Hepatocyte (in vitro differentiated cells): ENCODE measurements at places on chromosomes 6 and 20. TPM values are rescaled to one million over a fixed set of nuclear protein-coding genes. Genes with fewer than 3 reads are reported as not detected.

GRCh38 chr20:37315452-37316110 is 26.1 kb downstream of the MANBAL start:
- no peak for DNase-seq

DNA sequence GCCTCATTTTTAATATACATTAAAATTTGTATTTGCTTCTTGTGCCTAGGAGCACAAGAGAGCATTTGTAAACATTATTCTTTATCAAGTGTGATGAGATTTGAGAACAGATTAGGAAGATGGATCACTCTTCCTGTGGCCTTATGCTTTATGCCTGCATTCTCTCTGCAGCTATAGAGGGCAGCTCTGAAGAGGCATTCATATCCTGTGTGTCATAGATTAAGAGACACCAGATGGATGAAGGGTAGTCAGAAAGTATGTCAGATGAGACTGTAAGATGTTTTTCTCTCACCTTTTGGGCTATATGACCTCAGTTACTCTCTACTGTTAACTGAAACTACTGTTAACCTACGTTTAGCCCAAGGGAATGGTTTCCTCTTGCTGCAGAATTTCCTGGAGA is 61.4 kb downstream of the DNAH8 start:
- no peak for DNase-seq

- no peak for DNase-seq
These were observed 16.5 kb upstream of the EFHC1 start for GRCh38 chr6:52403627-52404026.

GRCh38 chr6:111278731-111279130 is 191.4 kb downstream of the SLC16A10 start:
- DNase-seq = no peak

DNA sequence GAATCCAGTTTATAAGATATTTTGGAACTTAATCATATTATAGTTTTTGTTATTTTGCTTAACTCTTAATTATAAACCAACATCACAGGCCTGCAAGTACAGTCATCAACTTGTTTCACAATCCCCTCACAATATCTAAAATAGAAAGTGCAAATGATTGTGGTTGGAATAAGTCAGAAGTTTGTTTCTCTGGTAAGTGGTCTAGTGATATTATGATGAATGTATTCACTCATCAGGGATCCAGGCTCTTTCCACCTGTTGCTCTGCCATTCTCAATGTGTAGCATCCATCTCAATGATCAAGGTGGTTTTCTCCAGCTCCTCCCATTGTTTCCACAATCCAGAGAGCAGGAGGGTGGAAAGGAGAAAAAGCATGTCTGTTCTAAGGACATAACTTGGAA is 54.2 kb downstream of the OPN5 start:
- DNase-seq = no peak

GRCh38 chr6:33894438-33894837 is 90.6 kb upstream of the MLN start:
- DNase-seq = no peak

GRCh38 chr6:167748046-167748445 is 78.7 kb upstream of the AFDN start:
- no peak for DNase-seq

DNA sequence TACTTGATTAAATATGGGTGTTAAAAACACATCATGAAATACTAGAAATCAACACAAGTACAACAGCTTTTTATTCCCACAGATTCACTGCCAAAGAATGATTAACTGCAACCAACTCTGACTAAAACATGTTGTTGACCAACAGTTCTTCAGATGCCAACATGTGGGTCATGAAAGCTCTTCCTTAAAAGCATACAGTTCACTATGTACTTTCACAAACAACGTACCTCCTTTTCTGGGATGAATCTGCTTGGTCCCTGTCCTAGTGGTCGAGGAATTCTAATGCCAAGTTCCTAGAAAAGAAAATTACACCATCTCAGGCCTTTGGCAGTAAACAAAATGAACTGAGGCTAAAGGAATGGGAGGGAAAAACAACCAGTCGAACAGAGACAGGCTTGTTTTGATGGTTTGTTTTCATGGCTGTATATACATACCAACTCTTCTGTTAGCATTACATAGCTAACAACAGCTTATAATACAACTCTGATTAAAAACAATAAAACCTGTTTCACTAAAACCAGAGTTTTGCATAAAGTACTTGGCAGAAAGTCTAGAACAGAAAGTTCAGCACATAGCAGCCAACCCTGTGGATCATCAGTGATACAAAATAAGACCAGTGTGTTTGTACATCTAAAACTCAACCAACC is 92.5 kb downstream of the SESN1 start:
- DNase-seq = peak; percentile 40

- no peak for DNase-seq
These were observed 5.9 kb upstream of the NQO2 start for GRCh38 chr6:2993755-2994317.

- DNase-seq = no peak
These were observed 30.3 kb downstream of the PACSIN1 start for GRCh38 chr6:34496103-34496685.

DNA sequence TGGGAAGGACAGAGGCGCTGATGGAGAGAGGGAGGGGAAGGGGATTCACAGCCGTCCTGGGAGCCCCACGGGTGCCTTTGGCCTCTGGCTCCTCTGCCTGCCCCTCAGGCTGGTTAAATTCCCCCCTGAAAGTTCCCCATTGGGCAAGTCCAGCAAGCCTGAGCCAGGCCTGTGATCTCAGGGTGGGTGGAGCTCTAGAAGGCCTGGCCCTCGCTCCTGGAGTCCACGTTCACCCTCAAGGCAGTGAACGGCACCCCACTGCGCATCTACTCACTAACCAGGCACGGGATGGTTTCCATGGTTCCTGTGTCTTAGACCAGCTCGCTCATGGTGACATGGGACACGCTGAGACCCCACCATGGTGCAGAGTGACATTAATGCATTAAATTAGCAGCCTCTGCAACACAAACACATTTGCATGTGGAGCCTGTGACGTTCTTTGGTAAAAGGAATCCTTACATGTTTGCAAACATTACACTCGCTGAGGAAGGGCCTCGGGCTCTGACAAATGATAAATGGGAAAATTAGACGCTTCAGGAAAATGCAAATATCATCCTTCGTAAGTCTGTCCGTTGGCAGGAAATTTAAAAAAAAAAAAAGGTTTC is 452.7 kb downstream of the PREX1 start:
- DNase-seq = no peak

DNA sequence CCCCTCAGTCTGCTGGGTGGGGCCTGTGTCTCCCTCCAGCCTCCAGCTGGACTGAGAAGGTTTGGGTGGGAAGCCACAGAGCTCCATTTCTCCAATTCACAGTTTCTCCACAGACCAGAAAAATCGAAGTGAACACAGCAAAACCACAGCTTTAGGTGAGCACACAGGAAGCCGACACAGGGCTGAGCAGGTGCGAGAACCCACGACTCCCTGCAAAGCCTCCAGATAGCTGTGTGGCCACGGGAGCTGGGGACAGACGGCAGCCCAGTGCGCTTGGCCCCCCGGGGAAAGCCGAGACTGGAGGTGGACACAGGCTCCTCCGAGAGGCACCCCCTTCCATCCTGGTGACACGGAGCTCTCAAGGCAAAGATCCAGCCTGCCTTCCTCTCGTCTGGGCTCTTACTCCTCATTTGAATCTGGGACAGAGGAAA is 29.0 kb upstream of the MPC1 start:
- no peak for DNase-seq

DNA sequence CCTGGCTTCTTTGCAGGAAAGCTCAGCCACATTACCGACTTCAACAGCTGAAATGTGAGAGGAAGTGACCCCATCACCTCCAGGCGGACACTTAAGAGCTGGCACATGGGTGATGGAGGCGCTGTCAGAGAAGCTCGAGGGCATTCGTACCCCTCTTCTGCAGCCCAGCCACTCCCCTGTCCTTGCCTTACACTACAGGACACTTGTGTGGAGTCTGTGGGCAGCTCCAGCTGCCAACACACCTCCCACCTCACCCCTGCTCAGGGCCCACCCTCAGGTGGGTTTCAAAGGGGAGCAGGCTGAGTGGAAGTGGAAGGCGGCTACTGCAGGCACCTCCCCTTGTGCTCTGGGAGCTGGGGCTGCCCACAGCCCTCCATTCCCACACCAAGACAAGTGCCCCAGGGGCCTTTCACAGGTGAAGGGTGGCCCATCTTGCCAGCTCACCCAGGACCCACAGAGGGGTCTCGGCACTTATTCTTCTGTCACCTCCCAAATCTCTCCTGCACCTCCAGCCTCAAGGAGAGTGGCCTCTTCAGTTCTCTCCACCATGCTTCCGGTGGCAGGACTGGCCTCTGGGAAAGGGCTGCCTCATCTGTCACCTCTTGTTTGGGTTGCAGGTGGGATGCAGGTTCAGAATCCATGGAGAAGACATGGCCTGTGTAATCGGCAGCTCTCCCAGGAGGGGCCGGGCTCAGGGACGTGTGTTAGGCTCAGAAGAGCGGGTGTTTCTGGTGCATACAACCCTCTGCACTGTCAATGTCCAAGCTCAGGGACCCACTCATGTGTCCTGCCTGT is 49.8 kb downstream of the IRF4 start:
- no peak for DNase-seq

GRCh38 chr20:39800548-39800947 is 838.4 kb downstream of the DHX35 start:
- DNase-seq = no peak

- peak; percentile 28 for DNase-seq
These were observed 365.3 kb upstream of the PTCHD4 start for GRCh38 chr6:48476257-48476656.

DNA sequence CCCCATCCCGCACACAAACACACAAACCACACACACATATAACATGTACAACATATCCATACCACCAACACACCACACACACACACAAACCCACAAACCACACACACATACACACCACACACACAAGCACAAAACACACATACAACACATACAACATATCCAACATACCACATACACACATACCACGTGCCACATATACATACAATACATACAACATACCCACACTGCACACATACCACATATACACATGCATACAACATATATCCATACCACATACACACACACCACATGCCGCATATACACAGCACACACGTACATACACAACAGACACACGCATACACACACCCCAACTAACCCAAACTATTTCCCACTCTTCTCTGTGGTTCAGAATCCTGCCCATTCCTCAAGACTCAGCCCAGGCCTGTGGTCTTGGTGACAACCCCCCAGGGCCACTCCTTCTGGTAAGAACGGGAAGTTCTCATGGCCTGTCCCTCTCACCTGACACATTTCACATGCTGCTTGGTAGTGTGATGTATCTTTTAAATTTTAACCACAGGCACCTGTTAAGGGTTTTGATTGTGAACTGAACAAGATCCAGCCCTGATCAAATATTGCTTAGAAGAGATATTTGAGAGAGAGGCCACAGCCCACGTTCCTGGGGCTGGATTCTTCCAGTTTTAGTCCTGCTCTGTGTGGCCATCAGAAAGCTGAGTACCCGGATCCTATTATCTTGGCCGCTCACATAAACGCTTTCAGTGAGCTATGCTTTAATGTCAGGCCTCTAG is 55.9 kb upstream of the KCNK16 start:
- no peak for DNase-seq

GRCh38 chr6:158373214-158373613 is 60.9 kb downstream of the TULP4 start:
- no peak for DNase-seq

DNA sequence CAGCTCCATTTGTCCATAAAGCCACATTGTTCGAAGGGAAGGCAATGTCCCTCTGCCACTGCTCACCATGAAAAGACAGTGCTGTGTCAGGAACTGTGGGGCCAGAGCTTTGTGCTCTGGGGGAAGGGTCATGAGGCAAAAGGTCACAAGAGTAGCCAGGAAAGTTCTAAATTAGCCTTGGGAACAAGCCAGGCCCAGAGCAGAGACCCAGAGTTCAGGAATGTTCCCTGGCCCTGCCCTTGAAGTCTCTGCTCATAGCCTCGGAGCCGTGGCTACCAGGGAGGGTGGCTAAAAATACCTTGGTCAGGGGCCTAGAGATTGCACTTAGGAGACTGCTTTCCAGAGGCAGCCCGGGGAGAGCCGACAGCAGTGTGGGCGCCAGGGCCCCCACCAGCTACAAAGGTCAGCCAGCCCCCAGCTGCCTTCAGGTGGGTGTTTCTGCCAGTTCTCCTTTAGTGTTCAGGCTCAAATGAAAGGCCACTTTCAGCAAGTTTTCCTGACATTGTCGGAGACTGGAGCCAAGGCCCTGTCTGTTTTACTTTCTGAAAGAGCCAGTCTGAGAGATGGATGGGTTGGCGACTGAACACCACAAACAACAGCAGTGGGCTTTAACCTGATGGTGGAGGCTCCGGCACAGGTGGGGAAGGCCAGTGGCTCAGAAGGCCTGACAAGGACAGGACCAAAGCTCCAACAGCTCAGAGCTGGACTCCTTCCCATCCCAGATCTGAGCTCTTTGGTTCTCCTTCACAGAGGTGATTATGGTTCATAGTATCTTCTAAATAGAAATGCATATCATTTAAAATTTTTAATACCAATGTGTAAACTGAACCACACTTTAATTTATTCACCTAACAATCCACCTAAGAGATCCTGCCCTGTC is 76.2 kb downstream of the CDH26 start:
- DNase-seq = no peak

GRCh38 chr20:51489611-51490010 is 52.9 kb downstream of the NFATC2 start:
- DNase-seq = no peak

DNA sequence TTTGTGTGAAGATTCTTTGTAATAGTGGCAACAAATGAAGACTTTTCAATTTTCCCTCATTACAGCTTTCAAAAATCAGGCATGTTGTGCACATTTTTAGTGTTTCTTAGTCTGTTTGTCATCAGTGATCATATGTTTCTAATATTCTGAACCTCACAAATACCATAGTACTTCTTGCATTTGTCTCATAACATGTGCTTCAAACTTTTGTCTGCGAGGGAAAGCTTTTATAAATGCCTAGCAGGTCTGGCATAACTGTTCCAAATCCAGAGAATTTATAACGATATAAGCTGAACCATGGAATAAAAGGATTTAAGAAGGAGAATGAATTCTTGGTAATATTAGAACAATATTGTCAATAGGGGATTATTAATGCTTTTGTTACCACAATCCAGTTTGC is 670.2 kb downstream of the RFPL4B start:
- DNase-seq = no peak

DNA sequence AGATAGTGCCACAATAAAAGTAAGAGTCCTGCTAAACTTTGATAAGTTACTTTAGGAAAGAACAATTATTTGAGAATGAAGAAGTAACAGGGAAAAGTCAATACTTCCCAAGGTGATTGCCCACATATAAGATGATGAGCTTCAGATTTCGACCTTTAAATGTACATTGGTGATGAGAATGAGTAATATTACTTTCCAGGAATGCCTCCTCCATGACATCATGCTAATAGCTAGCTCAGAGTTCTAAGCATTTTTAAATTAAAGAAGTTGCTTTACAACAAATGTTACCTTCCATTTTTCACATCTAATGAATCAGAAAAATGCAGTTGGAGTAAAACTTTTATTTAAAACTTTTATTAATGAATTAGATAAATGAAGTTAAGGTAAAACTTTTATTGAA is 22.5 kb upstream of the OPN5 start:
- no peak for DNase-seq

The OTOR gene
- 0.37 TPM in 1 of 2 replicates, not detected in the other for total RNA-seq

The C6orf15 gene
- not detected in 2 replicates for total RNA-seq

The WFDC12 gene
- total RNA-seq = not detected in 2 replicates

The CFAP61 gene
- total RNA-seq = 1.0 TPM in 1 of 2 replicates, not detected in the other

The HFE gene
- total RNA-seq = 5.6 and 7.4 TPM in 2 replicates

The PLCB4 gene
- 11.9 and 15.0 TPM in 2 replicates for total RNA-seq

The SOX12 gene
- total RNA-seq = 6.3 and 6.9 TPM in 2 replicates

The TFAP2D gene
- total RNA-seq = 0.23 TPM in 1 of 2 replicates, not detected in the other

The SEL1L2 gene
- total RNA-seq = not detected in 2 replicates

The MAFB gene
- total RNA-seq = 3.4 and 3.7 TPM in 2 replicates

The CNKSR3 gene
- 21.8 and 23.9 TPM in 2 replicates for total RNA-seq

The UST gene
- total RNA-seq = 11.7 and 13.4 TPM in 2 replicates

The BPIFA1 gene
- total RNA-seq = not detected in 2 replicates

The GSTA1 gene
- total RNA-seq = 1,177 and 1,195 TPM in 2 replicates
